ENCODE measurements at places on chromosomes 5 and 9. TPM values are rescaled to one million over a fixed set of nuclear protein-coding genes. Genes with fewer than 3 reads are reported as not detected.

The CNTNAP3B gene
- 50.2 TPM for total RNA-seq

The CENPK gene
- total RNA-seq = 40.4 TPM

The CCL21 gene
- 35.7 TPM for total RNA-seq

The SAXO1 gene
- 0.21 TPM for total RNA-seq

The CA9 gene
- 0.37 TPM for total RNA-seq

The CFAP90 gene
- total RNA-seq = 0.21 TPM

The CEP72 gene
- total RNA-seq = 5.7 TPM

The FOXD4L5 gene
- 0.05 TPM for total RNA-seq

The ITGA2 gene
- total RNA-seq = 21.1 TPM

The CFAP77 gene
- not detected for total RNA-seq

The IFNB1 gene
- total RNA-seq = not detected

The LCN1 gene
- not detected for total RNA-seq

The UCK1 gene
- total RNA-seq = 7.3 TPM

The SPDL1 gene
- total RNA-seq = 22.5 TPM

The CTNND2 gene
- 1.4 TPM for total RNA-seq

The PCDHA13 gene
- total RNA-seq = 0.74 TPM

The ZNF483 gene
- total RNA-seq = 19.0 TPM

Measured in urinary bladder (tissue), 4 donors.